ENCODE measurements at places on chromosomes 7 and 10. TPM values are rescaled to one million over a fixed set of nuclear protein-coding genes. Genes with fewer than 3 reads are reported as not detected.

Gene SPDYE5
- total RNA-seq: not detected

Gene FGFBP3
- total RNA-seq: 2.7 TPM

Gene VIPR2
- total RNA-seq: 1.7 TPM

Gene SH2D4B
- 0.23 TPM for total RNA-seq

Gene SH3PXD2A
- 8.5 TPM for total RNA-seq

Gene UPK3B
- 1.2 TPM for total RNA-seq

Gene TSPAN15
- total RNA-seq: 1.9 TPM

Gene MMP21
- not detected for total RNA-seq

Gene CALCR
- not detected for total RNA-seq

Gene TRIM74
- 2.1 TPM for total RNA-seq

Gene GCK
- 1.7 TPM for total RNA-seq

Gene ACSM6
- not detected for total RNA-seq

GRCh38 chr10:89153116-89153515 is 54.0 kb downstream of the CH25H start:
- no peak for DNase-seq

DNA sequence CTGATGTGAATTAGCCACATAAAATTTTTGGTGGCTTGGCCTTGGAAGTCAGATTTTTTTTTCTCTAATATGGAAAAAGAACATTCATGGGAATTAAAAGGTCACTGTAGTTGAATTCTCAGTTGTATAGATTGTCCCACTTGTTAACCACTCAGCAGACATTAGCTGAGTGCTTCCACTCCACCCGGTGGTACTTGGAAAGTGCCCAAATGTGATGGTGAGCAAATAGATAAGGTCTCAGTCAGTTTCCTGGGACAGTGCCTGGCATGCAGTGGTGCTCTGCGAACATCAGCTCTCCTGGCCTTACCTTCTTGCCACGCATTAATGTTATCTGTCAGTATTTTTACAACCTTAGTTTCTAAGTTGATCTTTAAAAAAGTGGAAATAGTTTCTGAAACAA is 1.4 kb downstream of the ATP5F1C start:
- no peak for DNase-seq

DNA sequence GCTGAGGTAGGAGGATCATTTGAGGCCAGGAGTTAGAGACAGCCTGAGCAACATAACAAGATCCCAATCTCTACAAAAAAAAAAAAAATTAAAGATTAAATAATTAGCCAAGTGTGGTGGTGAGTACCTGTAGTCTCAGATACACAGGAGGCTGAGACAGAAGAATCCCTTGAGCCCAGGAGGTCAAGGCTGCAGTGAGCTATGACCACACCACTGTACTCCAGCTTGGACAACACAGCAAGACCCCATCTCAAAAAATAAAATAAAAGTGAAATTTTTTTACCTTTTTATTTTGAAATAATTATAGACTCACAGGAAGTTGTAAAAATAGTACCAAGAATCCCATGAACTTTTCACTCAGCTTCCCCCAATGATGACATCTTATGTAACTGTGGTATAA is 4.9 kb downstream of the FAM149B1 start:
- DNase-seq: no peak

DNA sequence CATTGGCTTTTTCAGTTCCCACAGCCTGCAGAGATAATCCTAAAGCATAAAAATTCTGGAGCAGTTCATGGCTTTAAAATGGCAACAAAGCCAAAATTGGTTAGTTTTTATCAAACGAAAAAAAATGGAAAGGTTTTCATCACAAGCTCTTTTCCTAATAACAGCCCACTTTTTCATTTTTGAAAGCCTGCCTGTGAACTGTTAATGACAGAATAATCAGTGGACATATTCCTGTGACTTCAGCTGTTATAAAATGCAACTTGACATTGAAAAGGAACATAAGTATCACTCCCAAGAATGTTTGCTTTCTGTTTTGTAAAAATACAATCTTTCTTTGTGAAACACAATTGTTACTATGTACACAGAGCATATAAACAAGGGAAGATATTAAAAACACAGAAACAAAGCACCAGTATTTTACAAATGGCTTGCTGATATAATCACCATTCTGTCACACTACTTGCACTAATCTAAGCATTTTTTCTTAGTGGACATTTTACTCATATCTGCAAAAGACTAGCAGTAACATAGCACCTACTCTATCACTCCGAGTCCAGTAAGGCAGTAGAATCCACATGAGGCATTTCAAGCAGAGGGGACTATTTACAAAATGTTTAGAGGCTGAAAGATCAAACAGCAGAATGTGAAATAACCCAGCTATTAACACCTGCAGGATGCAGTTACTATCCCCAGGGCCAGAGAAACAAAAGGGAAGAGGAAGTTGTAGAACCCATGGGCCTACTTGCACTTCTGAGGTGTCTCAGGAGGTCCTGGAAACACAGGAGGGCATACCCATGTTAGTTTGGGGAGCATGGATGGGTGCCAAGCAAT is 26.4 kb downstream of the MACC1 start:
- DNase-seq: no peak

DNA sequence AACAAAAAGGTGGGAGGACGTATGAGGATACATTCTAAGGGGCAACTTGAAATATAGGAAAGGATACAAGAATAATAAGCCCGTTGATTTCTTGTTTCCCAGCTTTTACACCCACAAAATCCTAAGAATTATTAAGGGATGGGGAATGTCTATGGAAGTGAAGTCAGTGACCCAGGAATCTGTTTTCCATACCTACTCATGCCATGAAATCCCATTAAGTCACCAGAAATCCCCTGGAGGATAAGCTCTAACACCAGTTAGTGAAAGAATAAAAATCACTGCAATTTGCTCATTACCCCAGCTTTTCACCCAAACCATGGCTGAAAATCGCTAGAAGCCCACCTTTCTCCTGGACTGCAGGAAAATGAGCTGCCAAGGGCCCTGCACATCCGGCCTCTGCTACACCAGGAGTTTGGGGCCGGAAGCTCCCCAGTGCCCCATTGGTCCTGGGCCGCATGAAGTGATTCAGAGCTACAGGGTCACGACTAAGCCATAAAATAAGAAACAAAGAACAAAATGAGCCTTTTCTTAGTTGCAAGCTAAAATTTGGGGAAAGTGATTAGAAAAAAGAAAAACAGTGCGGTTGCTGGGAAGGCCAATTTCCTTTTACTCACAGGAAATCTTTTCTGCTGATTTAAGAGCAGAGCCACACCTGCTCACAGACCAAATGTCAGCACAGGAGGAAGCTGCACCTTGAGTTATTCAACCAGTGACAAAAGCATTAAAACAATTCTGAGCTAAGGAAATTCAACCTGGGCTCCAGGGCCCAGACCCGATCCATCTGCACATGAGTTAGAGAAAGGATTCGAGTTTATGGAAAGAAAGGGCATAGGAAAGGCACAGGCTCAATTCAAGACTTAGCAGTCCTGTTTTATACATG is 40.3 kb downstream of the HIPK2 start:
- DNase-seq: peak; percentile 69

- DNase-seq: no peak
Observed at GRCh38 chr7:148104924-148105323, 485.6 kb upstream of the C7orf33 start.

DNA sequence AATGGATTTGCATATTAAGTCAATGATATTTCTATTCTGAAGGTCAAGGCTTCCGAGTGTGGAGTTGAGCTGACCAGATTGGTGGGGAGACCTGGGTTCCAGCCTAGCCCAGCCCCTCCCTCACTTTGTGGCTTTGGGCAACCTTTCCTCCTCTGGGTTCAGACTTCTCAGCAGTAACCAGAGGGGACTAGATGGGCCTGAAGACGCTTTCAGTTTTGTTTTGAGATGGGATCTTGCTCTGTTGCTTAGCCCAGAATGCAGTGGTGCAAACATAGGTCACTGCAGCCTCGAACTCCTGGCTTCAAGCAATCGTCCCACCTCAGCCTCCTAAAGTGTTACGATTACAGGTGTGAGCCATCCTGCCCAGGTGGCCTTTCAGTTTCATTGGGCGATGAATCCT is 68.1 kb upstream of the LEP start:
- no peak for DNase-seq

DNA sequence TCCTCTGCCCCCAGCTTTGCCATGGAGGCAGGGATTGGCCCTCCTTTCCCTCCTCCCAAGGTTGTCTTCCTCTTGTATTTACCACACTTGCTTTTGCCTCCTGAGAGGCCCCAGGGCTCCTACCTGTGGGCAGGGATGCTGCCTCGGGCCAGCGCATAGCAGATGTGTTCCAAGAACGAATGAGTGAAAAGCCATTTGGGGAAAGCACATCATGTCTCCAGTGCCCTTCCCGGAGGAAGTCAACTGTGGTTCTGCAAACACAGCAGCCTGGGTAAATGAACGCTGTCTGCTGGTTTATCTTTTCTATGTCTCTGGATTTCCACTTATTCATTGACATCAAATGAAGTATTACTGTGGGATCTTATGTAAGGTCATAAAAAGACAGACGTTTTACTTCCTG is 161.7 kb downstream of the FANK1 start:
- no peak for DNase-seq

- DNase-seq: no peak
Observed at GRCh38 chr10:113992471-113993011, 51.1 kb upstream of the ADRB1 start.

- no peak for DNase-seq
Observed at GRCh38 chr7:29935111-29935510, 54.5 kb downstream of the SCRN1 start.

DNA sequence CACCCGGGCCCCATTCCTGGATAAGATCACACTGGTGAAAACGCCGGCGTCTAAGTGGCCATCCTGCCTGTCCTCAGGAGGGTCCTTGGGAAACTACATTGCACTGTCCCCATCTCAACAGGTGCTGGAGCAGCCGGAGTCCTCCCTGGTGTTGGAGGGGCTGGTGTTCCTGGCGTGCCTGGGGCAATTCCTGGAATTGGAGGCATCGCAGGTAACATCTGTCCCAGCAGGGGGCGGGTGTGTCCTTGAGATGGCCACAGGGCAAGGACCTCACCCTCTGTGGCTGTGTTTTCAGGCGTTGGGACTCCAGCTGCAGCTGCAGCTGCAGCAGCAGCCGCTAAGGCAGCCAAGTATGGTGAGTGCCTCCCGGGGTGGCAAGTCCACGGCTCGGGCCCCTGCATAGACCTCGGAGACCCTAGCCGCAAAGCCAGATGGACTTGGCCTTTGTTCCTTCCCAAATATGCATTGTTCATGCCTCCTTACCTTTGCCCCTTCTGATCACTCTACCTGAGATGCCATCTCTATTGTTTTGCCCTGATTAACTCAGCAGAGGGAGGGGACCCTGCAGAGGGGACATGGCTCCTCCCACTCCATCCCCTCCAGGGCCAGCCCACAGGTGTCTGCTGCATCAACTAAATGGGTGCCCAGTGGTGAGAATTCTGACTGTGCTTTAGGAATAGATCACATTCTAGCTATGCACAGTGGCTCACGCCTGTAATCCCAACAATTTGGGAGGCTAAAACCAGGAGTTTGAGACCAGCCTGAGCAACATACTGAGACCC is 23.8 kb downstream of the ELN start:
- DNase-seq: no peak

- DNase-seq: peak; percentile 20
Observed at GRCh38 chr7:87497482-87497881, 22.0 kb upstream of the ABCB4 start.

DNA sequence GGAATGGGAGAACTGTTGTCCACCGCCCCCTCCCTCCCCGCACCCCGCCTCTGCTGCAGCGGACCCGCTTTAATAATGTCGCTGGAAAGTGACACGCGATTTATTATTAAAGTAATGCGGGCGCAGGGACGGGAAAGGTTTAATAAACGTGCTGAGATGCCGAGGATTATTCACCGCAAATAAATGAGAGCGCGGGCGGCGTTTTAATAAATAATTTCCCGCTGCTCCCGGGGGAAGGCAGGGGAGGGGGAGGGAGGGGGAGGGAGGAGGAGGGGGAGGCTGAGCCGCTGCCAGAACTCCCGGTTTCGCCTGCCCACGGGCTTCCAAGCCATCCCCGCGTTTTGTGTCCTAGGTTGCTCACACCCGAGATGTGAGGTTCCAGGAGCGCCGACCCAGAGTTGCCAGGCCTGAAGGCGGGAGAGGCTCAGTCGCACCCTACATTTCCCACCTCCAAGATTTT is 5.1 kb downstream of the KAZALD1 start:
- DNase-seq: no peak

GRCh38 chr10:86334488-86335085 is 32.0 kb downstream of the GRID1 start:
- no peak for DNase-seq

GRCh38 chr7:42690794-42691639 is 220.9 kb downstream of the C7orf25 start:
- DNase-seq: no peak

DNA sequence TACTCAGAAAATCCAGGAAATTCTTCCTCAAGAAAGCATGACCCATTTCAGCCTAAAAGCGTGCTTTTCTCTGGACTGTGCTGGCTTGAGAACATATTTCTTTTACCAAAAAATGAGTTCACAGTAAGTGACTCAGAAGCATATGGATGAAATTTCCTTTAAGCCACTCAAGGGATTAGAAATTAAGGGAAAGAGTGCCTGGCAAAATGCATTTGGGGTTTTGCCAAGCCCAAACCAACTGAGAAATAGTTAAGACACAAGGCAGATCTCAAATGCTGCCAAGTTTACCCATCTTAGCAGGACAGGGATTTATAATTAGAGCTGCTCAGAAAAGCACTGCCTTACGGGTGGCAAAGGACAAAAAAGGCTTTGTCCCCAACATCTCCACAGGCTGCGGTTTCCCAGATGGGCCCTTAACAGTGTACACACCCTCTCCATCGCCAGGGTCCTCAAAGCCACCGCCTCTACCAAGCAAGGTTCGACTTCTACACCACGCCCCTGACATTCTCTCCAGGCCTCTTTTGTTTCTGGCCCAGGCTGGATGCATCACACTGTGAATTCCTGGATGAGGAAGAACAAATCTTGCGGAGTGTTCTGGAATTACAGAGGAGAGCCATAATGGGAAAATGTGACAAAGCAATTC is 30.1 kb upstream of the CDHR3 start:
- DNase-seq: no peak

Data from activated CD4-positive, alpha-beta T cell treated with anti-CD3 and anti-CD28 coated beads, Interleukin-2, amount 10 ng/mL, durations not matched to agents 24 days and 14 days (primary cell).